Tibial nerve (tissue), 4 donors: ENCODE measurements at places on chromosomes 1 and 21. TPM values are rescaled to one million over a fixed set of nuclear protein-coding genes. Genes with fewer than 3 reads are reported as not detected.

DNA sequence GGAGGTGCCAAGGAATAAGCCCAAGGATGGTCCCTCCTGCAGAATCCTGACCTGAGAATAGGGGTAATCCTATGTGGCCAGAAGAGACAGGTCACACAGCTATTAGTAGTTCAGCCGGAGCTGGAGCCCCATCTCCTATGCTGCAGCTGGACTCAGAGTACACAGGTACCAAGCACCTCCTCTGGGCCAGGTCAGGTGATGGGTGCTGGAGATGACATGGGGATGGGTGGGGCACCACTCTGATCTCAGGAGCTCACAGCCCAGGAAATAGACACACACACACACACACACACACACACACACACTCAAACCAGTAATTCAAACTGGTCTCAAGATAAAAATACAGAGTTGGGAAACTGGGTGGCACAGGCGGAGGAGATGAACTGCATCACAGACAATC lies 54.2 kb upstream of the SSBP3 start:
- H3K36me3 ChIP-seq: no peaks in the 10 kb centered on the region
- no peak overlapping the region for H3K4me3 ChIP-seq
- H3K4me1 ChIP-seq: peaks cover 9% of the 10 kb centered on the region
- no peaks in the 10 kb centered on the region for H3K27me3 ChIP-seq
- H3K27ac ChIP-seq: no peak overlapping the region

- peaks cover 60% of the 10 kb centered on the region for H3K4me1 ChIP-seq
- H3K4me3 ChIP-seq: no peak overlapping the region
- H3K27ac ChIP-seq: peak overlapping the region; percentile 31
- no peaks in the 10 kb centered on the region for H3K36me3 ChIP-seq
- no peak for DNase-seq
- no peaks in the 10 kb centered on the region for H3K27me3 ChIP-seq
Measured at GRCh38 chr1:66275601-66276023, 258.3 kb upstream of the SGIP1 start.

GRCh38 chr1:222286011-222286410 lies 261.9 kb downstream of the HHIPL2 start:
- H3K27me3 ChIP-seq: no peaks in the 10 kb centered on the region
- H3K4me3 ChIP-seq: no peak overlapping the region
- no peaks in the 10 kb centered on the region for H3K36me3 ChIP-seq
- H3K27ac ChIP-seq: no peak overlapping the region

- no peaks in the 10 kb centered on the region for H3K36me3 ChIP-seq
- peak within 1 kb of the TSS; percentile 89 for H3K27ac ChIP-seq
- peak within 1 kb of the TSS; percentile 59 for H3K4me3 ChIP-seq
Measured at GRCh38 chr1:149899460-149900284, at the start of gene BOLA1. Gene BOLA1 (plus strand): TSS chr1:149899568. CDS start chr1:149900060, 492 bp downstream.

TRIM17 gene
- total RNA-seq: 0.63 TPM

GRCh38 chr1:161933592-161934588 lies 89.8 kb downstream of the OLFML2B start:
- H3K27ac ChIP-seq: no peak overlapping the region
- peaks cover 29% of the 10 kb centered on the region for H3K4me1 ChIP-seq
- no peak for DNase-seq
- no peaks in the 10 kb centered on the region for H3K27me3 ChIP-seq
- no peaks in the 10 kb centered on the region for H3K36me3 ChIP-seq

CFAP107 gene
- not detected for total RNA-seq

- H3K4me3 ChIP-seq: no peak overlapping the region
- no peak overlapping the region for H3K27ac ChIP-seq
- no peak for DNase-seq
- H3K27me3 ChIP-seq: no peaks in the 10 kb centered on the region
Measured at GRCh38 chr1:19068639-19069276, 112.3 kb upstream of the IFFO2 start.
